ENCODE measurements at places on chromosomes 11 and 22.

GRCh38 chr11:130055617-130056016, 14.1 kb upstream of the APLP2 start:
- DNase-seq = no peak

- DNase-seq = no peak
These were observed 14.5 kb upstream of the ARHGAP42 start for GRCh38 chr11:100672498-100673033.

DNA sequence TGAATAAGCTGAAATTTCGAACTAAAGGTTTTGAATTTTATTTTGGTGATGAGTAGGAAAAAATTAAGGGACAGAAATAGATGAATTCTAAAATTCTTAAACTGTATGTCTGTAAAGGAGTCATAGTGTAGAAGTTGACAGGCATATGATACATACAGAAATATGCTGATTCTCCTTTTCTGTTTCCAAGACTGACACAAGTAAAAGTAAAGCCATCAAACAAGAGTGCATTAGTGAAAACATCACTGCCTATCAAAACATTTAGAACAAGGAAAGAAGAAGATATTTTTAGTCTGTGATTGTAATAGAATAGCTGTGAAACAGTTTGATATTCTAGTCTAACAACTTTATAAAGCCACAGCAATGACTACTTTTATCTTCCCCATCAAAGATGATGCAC, 1318.0 kb upstream of the TENM4 start:
- no peak for DNase-seq

GRCh38 chr11:86132667-86133249, 63.9 kb upstream of the PICALM start:
- no peak for DNase-seq

DNA sequence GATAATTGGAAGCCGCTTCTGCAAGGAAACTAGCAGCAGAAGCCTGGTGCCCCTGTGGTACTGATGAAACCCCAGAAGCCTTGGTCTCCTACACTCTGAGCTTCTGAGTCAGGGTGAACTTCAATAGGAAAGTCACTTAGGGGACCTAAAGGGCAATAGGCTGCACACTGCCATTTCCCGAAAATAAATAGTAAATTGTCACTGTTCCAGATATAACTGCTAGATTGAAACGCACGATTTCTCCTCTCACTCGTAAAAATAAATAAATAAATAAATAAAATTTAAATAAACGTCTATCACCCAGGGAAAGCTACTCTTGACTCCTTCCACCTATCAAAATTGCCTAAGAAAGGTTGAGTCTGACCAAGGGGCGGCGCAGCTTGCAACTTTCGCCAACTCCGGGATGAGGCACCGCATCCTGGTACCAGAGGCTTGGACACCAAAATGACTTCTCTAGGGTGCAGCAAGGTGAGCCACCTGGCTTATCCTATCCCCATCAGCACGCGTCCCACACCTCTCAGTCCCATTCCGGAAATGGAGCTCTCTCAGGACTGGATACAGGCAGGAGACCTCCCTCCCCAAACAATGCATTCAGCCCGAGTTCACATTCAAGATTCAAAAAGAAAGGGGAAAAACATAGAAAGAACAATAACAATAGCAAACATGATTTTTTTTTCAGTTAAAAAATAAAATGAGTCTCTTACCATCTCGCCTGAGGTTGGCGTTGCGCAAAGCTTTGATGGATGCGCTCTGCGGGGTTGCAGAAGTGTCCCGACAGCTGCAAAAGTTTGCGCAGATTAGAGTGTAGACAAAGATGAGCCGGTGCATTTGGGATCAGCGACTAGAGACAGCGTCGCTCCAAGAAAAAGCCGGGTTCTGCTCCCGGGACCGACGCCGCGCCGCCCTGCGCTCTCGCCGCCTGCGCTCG, 583 bp downstream of the PDGFD start:
- no peak for DNase-seq

DNA sequence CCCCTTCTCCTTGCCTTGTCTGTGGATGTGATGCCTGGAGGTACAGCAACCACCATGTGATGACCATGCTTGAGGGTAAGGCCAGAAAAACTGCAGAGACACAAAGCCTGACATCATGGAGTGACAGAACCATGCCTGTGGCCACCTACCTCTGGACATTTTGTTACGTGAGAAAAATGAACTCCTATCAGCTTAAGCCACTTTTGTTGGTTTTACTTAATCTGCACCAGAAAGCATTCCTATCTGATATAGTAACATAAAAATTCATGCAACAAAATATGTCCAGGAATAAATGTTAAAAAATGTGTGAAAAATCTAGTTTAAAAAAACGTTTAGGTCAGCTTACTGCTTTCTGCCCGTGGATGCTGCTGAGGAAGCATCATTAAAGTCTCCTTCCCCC, 42.6 kb upstream of the P4HA3 start:
- no peak for DNase-seq

DNA sequence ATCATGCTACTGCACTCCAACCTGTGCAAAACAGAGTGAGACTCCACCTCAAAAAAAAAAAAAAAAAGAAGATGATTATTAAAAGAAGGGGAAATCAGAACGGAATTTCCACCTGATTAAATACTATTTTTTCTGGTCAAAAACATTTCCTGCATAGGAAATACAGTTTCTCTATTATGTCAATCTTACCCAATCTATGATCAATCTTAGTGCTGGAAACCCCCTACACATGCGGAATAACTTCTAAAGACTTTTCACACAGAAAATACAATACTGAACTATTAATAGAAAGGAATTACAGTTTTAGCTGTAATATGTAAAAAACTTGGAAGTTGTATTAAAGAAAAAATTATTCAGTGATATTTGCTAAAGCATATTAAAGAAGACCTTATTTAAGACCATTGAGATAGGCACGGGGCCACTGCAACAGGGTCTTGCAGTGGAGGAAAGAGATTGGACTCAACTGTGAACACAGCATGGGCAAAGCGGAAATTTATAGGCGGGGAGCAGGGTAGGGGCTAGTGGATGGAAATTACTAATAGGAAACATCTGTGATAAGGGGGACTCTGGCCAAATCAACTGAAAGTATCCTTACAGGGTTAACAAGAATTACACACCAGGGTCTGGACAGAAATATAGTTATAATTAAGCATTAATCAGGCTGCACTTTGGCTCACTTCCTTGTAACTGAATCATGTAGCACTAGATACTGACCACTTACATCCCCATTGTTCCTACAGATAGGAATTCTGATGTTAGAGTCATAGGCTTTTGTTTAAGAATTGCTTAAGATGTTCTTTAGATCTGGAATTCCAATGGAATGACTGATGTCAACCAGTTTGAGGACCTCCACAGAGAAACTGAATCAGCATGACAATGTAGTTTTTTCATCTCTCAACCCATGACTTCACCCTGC, 411.5 kb upstream of the DDI1 start:
- no peak for DNase-seq

GRCh38 chr22:27724709-27725108, 76.8 kb downstream of the MN1 start:
- DNase-seq = no peak

DNA sequence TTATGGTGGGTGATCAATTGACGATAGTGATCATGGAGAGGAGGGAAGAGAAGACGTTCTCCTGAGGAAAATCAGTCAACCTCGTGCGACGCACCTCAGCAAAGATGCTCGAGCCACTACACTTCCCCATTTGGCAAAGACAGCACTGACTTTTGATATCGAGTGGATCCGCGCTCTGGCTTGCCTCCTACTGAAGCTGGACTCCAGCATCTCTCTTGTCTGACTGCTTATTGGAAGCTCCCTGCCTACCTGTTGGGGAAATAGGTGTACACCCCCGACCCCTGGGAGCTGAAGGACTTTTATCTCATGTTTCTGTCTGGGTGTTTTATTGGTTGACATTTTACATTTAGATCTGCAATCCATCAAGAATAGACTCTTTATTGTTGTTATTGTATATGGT, 476.8 kb upstream of the B3GAT1 start:
- no peak for DNase-seq

DNA sequence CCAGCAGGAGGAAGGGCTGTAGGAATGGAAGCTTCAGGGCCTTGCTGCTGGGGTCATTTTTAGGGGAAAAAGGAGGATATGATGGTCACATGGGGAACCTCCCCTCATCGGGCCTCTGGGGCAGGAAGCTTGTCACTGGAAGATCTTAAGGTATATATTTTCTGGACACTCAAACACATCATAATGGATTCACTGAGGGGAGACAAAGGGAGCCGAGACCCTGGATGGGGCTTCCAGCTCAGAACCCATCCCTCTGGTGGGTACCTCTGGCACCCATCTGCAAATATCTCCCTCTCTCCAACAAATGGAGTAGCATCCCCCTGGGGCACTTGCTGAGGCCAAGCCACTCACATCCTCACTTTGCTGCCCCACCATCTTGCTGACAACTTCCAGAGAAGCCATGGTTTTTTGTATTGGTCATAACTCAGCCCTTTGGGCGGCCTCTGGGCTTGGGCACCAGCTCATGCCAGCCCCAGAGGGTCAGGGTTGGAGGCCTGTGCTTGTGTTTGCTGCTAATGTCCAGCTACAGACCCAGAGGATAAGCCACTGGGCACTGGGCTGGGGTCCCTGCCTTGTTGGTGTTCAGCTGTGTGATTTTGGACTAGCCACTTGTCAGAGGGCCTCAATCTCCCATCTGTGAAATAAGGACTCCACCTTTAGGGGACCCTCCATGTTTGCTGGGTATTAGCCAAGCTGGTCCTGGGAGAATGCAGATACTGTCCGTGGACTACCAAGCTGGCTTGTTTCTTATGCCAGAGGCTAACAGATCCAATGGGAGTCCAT, 14.1 kb downstream of the IL10RA start:
- no peak for DNase-seq

All from activated CD4-positive, alpha-beta T cell treated with anti-CD3 and anti-CD28 coated beads, Interleukin-2, amount 50 U/mL, for 4 hours (primary cell).